Activated T-cell treated with anti-CD3 and anti-CD28 coated beads for 24 hours (primary cell): ENCODE measurements at places on chromosomes 5 and 9.
A peak's percentile ranks its signal among the peaks of the same experiment; 100 is the strongest.

- no peak for DNase-seq
These were observed 107.7 kb downstream of the MTRR start for GRCh38 chr5:7976411-7977190.

DNA sequence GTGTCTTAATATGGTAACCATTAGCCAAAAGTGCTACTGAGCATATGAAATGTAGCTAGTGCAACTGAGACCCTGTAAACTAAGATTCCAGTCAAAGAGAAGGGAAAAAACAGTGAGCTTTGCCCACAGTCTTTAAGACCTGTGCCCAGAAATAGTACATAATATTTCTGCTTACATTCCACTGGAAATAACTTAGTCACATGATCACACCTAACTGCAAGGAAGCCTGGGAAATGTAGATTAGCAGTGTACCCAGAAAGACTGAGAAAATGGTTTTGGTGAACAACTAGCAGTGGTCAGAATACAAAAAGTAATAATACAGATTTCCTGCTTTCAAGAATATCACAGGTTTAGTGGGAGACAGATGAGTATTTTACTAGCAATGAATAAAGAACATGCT lies 2.5 kb upstream of the CPLANE1 start:
- no peak for DNase-seq

DNA sequence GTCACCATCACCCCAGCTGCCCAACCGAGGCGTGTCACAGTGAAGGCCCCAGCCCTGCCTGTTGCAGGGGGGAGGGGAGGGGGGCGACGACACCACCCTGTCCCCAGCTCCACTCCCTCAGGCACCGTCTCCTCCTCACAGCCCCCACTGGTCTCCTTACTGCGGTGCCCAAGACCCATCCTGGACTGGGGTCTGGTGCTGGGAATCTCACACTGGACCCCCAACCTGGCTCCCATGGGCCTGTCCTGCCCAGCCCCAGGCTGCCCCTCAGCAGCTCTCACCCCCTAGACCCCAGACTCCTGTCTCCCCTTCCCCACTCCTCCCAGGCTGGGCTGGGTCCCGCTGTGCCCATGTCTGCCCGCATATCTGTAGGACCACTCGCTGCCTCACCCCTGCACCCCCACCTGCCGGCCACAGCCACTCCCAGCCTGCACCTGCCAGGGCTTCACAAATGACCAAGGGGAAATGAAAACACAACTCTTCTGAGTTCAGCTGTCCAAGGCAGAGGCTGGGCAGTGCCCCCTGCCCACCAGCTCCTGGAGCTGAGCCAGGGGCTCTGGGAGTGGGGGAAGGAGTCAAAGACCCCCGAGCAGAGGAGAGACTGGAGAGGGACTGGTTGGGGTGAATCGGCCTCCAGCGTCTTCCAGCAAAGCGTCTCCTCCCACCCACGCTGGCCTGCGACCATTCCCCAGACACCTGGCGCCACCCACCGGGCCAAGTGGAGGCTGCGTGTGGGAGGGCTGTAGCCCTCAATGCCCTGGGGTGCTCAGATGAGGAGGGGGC lies 32.6 kb upstream of the EGFL7 start:
- peak; percentile 33 for DNase-seq

GRCh38 chr9:123335193-123335985 lies 20.6 kb upstream of the CRB2 start:
- DNase-seq: no peak

GRCh38 chr9:114701988-114702387 lies 20.0 kb upstream of the TEX48 start:
- no peak for DNase-seq

DNA sequence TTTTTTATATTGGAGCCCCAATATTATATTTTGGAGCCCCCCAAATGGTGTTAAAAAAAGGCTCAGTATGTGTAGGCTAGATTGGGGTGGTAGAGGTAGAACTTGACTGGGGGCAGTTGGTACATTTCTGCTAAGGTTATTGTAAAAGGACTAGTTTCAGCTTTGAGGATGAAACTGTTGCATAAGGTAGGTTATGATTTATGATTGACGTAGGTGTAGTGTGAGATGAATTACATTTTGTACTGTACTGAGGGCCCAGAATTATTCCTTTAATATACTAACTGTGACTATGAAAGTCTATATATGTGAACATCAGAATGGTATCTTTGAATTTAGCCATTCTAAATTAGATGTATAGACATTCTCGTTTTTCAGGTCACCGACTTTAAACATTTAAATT lies 3.6 kb downstream of the RIC1 start:
- DNase-seq: no peak

DNA sequence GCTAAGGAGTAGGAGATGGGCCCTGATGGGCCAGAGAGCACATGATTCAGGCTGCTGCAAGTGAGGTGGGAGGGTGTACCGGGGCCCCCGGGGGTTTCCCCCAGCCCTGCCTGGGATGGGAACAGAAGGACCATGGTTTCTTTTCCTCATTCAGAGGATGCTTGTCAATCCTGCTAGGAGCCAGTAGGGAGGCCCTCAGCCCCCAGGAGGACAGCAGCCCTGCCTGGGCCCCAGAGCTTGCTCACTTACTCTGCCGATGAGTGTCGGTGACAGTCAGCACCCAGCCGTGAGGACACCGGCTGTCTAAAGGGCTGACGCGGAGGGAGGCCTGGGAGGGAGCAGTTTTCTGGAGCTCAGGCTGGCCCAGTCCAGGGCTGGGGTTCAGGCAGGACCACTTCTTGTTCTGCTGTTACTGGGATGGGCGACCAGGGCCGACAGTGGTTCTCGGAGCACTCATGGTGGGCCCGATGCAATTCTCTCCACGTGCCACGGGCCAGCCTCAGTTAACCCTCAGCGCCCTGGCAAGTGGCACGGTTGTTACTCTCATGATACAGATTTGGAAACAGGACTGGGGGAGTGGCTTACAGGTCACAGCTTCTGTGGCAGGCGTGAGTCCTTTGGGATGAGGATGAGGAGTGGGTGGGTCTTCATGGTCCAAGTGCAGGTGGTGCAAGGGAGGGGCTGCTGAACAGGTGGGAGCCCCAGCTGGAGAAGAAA lies 1.8 kb downstream of the ARRDC1 start:
- no peak for DNase-seq

- no peak for DNase-seq
These were observed 98.2 kb downstream of the NDFIP1 start for GRCh38 chr5:142206801-142207200.

- no peak for DNase-seq
These were observed 31.0 kb upstream of the RXRA start for GRCh38 chr9:134295101-134295745.

DNA sequence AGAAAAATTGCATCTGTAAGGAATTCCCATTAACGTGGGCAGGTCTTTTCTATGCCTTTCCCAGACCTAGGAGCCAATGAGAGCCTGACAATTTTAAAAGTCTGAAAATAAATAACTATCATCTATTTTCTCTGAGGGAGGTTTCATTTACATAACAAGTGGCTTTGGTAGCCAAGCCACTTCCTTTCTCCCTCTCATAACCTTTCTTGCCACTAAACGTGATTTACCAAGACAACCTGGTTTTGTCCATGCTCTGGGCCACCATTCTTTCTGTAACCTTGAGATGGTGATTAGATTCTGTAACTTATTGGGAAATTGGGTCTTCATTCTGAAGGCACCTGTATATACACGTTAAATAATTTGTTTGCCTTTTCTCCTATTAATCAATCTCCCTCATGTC lies 1046.9 kb downstream of the CDH12 start:
- no peak for DNase-seq

DNA sequence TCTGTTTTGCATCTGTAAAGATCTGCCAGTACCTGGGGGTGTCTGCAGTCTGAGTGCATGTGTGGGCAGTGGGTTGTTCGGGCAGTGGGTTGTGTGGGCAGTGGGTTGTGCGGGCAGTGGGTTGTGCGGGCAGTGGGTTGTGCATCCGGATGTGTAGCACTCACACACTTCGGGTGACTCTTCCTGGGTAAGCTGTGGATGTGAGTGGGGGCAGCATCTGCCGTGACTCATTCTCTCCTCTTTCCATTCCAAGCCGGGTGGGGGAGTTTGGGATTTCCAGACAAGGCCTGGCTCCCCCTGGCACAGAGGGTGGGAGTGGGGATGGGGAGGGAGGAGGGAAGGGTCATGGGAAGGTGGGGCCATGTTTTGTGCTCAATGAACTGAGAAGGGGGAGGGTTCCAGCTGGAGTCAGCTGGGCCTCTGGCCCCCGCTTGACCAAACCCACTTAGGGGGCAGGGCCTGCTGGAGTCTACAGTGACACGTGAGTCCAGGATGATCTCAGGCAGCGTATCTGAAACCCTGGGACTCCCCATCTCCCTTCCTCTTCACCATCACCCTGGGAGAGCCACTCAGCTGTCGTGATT lies 8.3 kb downstream of the CRB2 start:
- no peak for DNase-seq

DNA sequence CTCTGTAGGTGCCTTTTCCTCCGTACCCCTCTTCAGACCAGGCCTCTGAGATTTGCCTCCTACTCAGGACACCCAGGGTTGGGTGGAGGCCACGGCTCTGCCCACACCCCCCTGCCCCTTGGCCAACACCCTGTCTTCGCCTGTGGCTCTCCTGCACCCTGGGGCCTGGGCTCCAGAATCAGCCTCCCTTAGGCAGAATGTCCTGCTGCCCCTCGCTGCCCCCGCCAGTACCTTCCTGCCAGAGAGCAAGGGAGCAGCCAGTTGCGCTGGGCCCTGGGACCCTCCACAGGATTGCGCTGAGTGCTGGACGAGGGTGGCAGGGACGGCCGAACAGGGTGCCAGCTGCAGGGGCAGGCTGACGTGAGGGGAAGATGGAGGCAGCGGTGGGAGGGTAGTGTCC lies 53.5 kb downstream of the COL5A1 start:
- DNase-seq: no peak

DNA sequence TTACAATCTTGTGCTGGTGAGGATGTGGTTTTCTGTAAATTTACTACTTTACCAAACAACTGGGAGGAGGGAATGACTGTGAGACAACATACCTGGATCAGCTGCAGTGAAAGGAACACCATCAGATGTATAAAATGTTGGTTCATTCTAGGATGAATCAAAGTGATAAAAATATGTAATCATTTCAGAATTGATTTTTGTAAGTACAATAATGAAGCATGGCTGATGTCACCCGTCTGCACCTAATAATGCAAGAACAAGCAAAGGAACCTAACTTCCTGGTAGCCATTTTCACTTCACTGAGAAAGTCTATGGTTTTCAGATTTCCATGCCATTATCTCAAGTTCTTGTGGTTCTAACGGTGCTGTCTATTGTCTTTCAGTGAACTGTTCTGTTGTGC lies 18.7 kb upstream of the C5orf34 start:
- DNase-seq: no peak

GRCh38 chr5:56409331-56410190 lies 176.4 kb upstream of the ANKRD55 start:
- no peak for DNase-seq

DNA sequence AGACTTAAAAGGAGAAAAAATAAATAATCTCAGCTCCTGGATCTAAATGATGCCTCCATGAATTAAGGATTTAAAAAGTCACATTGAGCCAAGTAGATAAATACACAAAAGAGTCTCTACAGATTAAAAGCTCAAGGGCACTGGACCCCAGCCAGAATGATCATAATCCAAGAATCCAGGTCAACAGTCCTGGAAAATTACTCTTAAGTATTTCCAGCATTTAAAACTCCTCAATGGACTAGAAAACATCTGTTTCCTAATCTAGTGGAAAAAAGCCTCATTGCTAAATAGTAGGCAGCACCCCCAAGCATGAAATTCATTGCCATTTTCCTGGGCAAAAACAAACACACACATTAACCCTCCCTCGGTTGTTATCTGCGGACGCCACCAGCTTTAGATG lies 96.8 kb downstream of the FRMD3 start:
- DNase-seq: no peak
